ENCODE measurements at places on chromosomes 2 and 18. TPM values are rescaled to one million over a fixed set of nuclear protein-coding genes. Genes with fewer than 3 reads are reported as not detected.

The KCNJ13 gene
- not detected for total RNA-seq

The LNPK gene
- 45.6 TPM for total RNA-seq

The KIAA2012 gene
- 0.08 TPM for total RNA-seq

The SIX3 gene
- total RNA-seq, result not detected

The ADRA2B gene
- 2.3 TPM for total RNA-seq

The VSNL1 gene
- total RNA-seq, result 25.1 TPM

The GPR45 gene
- total RNA-seq, result not detected

The PLCL1 gene
- total RNA-seq, result 101 TPM

The LYG2 gene
- not detected for total RNA-seq

The TUBA3E gene
- 4.6 TPM for total RNA-seq

The GKN1 gene
- not detected for total RNA-seq

The TMEM247 gene
- total RNA-seq, result not detected

The SPEG gene
- total RNA-seq, result 115 TPM

The CIDEA gene
- total RNA-seq, result 17.1 TPM

The COBLL1 gene
- total RNA-seq, result 20.8 TPM

The NEU4 gene
- 1.4 TPM for total RNA-seq

The AQP12A gene
- not detected for total RNA-seq

The SCYGR2 gene
- total RNA-seq, result not detected

Data from heart left ventricle (tissue), 16 donors.